ENCODE measurements at places on chromosomes 3 and 15.

DNA sequence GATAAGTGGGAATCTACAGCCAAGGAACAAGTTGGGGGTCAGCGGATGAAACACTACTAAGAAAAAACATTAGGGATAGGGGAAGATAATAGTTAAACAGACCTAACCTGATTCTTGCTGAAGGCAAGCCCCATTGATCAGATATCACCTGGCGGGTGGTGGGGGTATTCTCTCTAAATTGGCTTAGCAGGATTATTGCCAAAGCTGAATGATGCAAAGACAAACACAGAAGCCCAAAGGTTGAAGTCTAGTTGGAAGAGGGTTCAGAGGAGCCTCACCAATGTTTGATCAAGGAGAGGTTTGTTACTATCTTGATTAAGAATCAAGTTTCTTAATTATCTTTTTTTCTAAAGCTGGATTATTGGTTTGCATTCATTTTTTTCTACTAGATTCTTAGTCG lies 371.9 kb upstream of the CNTN4 start:
- no peak for DNase-seq

- DNase-seq, result no peak
These were observed 58.4 kb upstream of the ABHD17C start for GRCh38 chr15:80636675-80637074.

DNA sequence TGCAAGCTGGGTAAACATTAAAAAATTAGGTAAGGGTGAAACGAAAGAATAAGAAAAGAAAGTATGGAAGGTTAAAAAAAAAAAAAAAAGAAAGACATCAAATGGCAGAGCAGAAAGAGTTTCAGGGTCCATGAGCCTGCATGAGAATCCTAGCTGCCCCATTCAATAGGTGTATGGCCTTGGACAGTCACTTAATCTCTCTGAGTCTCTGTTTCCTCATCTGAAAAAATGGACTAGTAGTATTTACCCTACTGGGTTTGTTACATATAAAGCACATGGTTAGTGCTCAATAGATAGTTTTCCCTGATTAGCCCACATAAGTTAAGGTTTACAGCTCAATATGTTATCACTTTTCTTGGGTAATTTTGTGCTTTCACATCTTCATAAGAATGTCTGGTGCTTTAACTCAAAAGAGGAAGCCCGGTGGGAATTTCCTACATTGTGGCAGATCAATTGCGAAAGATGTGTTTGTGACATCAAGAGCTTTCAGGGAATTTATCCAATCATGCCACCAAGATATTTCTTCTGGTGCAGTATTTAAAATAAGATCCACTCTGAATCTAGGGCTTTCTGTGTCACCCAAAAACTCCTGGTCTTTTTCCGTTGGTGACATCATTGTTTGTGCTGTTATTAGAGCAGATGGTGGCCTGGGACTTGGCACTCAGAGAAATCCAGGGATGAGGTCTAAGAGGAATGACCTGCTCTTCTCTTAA lies 57.2 kb upstream of the UBE2E1 start:
- DNase-seq, result peak; percentile 94

DNA sequence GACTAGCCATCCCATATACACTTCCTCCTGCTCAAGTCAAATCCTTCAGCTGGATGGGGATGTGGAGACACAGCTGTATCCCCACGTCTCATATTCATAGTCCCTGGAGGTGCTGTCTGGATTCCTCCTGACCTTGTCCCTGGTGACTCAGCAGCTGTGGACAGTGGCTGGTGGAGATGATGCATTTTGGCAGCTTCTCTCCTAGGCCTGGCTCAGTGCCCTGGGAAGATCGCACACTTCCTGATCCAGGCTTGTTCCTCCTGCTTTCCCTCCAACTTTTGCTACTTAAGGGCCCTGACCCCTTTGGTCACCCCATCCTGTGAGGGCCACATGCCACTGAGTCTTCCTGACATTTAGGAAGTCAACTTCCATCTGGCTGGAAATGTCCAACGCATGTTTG lies 44.4 kb downstream of the ADAMTSL3 start:
- no peak for DNase-seq

GRCh38 chr15:51737522-51738305 lies at the start of gene LYSMD2:
Gene LYSMD2, minus strand, starts transcription at chr15:51737655. Its CDS starts 33 bp downstream, at chr15:51737622.
- peak; percentile 68 for DNase-seq

- no peak for DNase-seq
These were observed 64.2 kb upstream of the TMEM115 start for GRCh38 chr3:50423543-50423942.

DNA sequence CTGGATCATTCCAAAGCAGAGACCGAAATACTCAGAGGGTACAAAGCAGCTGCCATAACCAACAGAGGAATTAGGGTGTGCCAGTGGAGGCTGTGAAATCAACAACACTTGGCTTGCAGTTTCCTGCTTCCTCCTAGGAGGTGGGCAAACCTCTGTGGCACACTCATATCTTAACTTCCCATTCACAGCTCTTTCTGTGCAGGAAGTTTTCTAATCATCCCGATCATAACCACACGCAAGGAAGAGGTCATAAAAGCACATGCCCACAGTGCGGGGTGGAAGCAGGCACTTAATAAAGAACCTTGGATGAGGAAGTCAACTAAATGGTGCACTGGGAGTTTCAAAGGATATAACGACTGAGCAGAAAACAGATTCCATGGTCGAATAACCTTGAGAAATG lies 5.1 kb downstream of the SCAMP2 start:
- DNase-seq, result peak; percentile 91

- DNase-seq, result no peak
These were observed 54.1 kb upstream of the HES1 start for GRCh38 chr3:194081826-194082225.

DNA sequence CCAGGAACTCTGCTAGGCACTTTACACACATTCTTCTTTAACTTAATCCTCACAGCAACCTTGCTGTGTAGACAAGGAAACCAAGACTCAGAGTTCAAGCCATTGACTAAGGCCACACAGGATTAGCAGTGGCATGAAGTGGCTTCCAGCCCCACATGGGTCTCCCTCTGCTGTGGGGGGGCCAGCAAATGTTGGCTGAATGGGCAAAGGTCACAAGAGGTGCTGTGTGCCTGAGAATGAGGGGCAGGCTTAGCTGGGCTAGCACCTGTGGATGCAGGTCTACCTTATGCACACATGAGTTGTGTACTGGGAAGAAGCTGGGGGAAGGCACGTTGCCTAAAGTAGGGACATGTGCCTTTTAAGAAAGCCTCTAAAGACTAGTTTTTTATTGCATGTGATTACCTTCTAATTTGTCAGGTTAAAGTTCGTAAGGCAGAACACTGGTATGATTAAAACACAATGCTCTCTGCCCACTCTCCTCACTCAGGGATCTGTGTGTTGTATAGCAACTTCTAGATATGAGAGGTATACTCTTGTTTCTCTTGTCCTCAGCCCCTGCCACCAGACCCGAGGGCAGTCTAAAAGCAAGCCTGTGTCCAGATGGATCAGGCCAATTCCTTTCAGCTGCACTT lies 10.9 kb downstream of the BAHD1 start:
- no peak for DNase-seq

DNA sequence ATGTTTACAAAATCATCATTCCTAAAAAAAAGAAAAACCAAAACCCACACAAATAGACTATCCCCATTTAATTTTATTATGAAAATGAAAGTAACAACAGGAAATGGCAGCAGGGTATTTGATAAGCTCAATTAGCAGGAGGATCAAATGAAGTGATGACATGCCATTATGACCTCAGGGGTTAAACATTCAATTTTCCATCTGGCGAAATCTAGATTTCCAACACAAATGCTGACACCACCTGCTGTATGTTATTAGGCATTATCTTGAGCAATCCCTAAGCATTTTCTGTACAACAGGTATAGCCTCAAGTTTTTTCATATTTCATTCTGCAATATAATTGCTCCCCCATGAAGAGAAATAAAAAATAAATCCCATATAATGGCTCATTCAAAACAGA lies 57.1 kb downstream of the SHQ1 start:
- DNase-seq, result no peak

GRCh38 chr3:110881069-110881468 lies 190.5 kb upstream of the NECTIN3 start:
- peak; percentile 7 for DNase-seq

- no peak for DNase-seq
These were observed 59.8 kb downstream of the SNX4 start for GRCh38 chr3:125460233-125460632.

- DNase-seq, result no peak
These were observed 68.7 kb upstream of the SNRK start for GRCh38 chr3:43217633-43218032.

DNA sequence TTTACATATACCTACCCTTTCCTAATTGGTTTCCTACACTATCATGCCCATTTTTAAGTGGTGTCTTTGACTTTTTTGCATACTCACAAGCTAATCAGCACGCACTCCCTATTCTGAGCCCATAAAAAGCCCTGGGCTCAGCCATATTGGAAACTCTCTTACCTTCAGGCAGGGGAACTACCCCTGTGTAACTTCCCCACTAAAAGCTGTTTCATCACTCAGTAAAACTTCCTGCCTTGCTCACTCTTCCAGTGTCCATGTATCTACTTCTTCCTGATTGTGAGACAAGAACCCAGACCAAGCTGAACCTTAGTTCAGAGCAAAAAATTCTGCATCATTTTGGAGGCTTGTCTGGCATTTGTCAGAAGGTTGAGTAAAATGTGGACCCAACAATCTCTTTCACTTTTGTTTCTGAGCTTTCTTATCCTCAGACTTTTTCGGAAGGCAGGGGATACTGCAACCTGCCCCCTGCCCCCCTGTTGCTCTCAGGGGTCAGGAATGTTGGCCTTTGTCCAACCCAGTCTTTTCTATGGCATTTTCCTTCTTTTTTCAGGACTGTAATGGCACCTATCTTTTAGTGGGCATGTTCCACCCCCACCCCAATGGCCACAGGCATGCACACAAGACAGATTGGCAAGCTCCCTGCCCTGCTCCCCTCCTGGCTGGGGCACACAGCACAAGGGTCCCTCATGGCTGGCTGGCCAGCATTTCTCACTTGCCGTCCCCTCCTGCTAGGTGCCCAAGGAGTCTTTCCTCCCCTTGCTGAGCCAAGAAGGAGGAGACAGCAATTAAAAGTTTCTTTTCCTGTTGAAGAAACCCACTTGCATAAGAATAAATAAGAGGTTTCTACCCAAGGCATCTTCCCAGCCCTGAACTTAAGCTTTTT lies 26.3 kb upstream of the TMEM45A start:
- peak; percentile 61 for DNase-seq

DNA sequence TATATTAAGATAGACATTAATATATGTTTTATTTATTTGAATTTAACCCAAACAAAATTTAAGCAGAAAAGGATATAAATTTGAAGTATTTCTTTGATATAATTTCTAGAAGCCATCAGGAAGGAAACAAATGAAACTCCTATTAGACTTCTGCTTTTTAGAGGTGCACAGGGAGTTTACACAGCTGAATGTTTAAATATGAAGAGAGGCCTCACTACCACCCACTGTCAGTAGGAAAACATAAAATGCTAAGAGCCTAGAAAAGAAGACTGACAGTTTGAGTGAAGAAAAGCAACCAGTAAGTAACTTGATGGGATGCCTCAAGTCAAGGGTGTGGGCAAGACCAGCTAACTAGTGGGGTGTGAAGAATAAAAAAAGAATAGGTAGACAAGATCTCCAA lies 19.7 kb downstream of the PLSCR2 start:
- DNase-seq, result no peak

- DNase-seq, result peak; percentile 74
These were observed 54.4 kb downstream of the ATP8B4 start for GRCh38 chr15:50064673-50065072.

DNA sequence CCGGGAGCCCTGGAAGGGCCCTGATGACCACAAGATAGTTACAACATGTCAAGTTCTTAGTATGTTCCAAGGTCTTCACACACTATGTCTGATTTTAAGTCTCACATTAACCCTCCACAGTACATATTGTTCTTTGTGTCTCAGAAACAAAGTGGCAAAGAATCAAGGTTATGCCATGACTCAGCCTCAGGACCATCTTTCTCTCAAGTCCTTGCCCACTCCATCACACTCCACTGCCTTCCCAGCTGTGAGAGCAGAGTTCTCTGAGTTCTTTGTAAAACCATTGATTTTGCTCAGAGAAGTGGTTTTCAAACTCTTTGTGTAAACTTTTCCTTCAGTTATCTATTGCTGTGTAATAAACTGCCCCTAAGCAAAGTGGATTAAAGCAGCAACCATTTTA lies 67.9 kb upstream of the C3orf80 start:
- DNase-seq, result no peak

GRCh38 chr15:78059110-78059839 lies 18.2 kb downstream of the TBC1D2B start:
- DNase-seq, result no peak

GRCh38 chr15:26571346-26571745 lies 201.5 kb downstream of the GABRB3 start:
- no peak for DNase-seq

- peak; percentile 17 for DNase-seq
These were observed 3.1 kb upstream of the RPL29 start for GRCh38 chr3:51998774-51999173.

- DNase-seq, result no peak
These were observed 1.7 kb downstream of the P2RY13 start for GRCh38 chr3:151327571-151328198.

- DNase-seq, result no peak
These were observed 780 bp downstream of the RPL22L1 start for GRCh38 chr3:170869239-170869590.

DNA sequence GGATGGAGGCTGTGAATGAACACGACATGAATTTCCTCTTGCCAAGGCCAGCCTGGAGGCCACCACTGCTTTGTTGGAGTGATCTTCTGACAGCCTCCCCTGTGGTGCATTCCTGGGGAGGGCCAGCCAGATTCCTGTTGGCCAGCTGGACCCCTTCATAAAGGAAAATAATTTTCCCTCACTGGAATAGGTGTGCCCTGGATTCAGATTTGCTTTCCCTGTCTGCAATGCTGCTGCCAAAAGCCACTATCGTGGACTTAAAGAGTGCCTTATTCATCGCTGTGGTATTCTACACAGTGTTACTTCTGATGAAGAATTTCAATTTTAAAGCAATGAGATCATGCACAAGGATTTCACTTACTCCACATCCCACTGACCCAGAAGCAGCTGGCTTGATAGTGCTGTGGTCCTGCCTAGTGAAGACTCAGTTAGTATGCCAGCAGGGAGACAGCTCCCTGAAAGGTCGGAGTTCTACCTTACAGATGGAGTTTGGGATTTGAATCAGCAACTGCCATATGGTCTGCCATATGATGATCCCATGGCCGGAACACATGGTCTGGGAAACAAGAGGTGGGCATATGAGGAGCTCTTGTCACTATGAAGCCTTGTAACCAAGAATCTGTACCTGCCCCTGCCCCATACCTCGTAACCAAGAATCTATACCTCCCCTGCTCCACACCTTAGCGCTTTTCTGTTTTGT lies 145.2 kb downstream of the KLF13 start:
- DNase-seq, result no peak
